ENCODE measurements at places on chromosomes 5 and 9.

GRCh38 chr5:118321081-118321480, 667.3 kb downstream of the DTWD2 start:
- no peak for DNase-seq

- DNase-seq: no peak
Measured at GRCh38 chr5:178360222-178360925, 127.8 kb upstream of the PHYKPL start.

DNA sequence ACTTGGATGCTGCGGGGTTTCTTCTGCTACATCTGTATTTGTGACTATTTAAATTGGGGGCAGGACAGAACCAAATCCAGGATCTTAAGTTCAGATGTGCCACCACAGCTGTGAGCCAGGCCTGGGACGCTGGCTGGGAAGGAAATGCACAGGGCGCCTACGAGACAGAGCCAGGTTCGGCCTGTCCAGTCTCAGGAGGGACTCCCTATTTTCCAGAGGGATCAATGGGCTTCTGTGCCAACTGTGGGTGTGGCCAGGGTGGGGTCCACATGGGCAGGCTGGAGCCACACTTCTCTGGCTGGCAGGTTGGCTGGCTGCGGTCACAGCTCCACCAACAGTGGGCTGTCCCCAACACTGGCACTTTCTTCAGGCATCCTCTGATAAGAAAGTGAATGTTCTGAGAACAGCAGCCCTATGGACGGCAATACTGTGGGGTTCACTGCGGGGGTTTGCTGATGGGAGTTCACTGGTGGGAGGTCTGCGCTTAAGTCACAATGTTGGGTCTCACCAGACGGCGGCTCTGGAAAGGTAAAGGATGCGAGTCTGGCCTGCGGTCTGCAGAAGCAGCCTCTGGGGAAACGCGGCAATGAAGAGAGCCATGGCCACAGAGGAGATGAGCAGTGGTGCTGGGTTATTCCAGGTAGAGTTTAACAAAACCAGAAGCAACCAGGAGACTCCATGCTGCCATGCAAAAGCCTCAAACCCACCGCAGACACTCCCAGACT, 78.1 kb downstream of the DAP start:
- DNase-seq: no peak

DNA sequence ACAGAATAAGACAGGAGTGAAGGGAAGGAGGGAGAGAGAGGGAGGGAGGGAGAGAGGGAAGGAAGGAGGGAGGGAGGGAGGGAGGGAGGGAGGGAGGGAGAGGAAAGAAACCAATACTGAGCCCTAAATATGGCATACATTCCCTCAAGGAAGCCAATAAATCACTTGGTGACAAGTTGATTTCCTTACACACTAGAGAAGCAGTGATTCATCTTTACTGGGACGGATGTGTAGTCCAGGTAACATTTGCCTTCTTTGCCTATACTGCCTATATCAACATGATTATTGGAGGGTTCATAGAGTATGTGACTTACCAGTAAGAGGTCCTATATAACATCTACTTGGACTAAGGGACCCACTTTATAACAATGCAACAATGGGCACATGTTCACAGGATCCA, 83.2 kb downstream of the TRIM36 start:
- DNase-seq: no peak

GRCh38 chr5:103120607-103121200, 603 bp downstream of the PPIP5K2 start:
- DNase-seq: no peak
